ENCODE measurements at places on chromosomes 3 and 15.

- no peak for DNase-seq
These were observed 7.7 kb upstream of the OSBPL11 start for GRCh38 chr3:125602752-125603649.

GRCh38 chr3:45564172-45564571, 30.4 kb upstream of the LIMD1 start:
- no peak for DNase-seq

- no peak for DNase-seq
These were observed 13.1 kb downstream of the SLC7A14 start for GRCh38 chr3:170572665-170573253.

- DNase-seq: no peak
These were observed 71.2 kb upstream of the SLC6A6 start for GRCh38 chr3:14331251-14331650.

- DNase-seq: no peak
These were observed 17.3 kb upstream of the PLXNA1 start for GRCh38 chr3:126965526-126966080.

GRCh38 chr3:143971359-143972154, at the start of gene DIPK2A:
DIPK2A (plus strand) TSS chr3:143971823; CDS start chr3:143972333, 510 bp downstream.
- DNase-seq: peak; percentile 96

GRCh38 chr3:180595559-180595935, 6.4 kb upstream of the TTC14 start:
- no peak for DNase-seq

DNA sequence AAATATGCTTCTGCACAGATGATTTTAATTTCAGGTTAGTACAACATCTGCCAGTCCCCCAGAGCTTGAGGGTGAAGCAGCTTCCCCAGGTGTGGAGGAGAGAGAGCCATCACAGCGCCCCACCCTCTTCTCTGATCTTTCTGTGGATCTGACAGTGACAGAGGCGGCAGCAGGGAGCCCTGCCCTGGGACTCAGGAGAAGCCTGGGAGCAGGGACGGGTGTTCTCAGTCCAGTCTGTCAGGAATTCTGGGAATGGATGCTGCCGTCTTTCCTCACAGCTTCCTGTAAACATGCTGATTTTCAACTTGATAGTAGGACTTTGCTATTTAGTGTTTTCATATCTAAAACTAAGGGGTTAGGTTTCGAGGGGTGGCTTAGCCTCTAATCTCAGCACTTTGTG, 11.4 kb upstream of the RAB8B start:
- no peak for DNase-seq

DNA sequence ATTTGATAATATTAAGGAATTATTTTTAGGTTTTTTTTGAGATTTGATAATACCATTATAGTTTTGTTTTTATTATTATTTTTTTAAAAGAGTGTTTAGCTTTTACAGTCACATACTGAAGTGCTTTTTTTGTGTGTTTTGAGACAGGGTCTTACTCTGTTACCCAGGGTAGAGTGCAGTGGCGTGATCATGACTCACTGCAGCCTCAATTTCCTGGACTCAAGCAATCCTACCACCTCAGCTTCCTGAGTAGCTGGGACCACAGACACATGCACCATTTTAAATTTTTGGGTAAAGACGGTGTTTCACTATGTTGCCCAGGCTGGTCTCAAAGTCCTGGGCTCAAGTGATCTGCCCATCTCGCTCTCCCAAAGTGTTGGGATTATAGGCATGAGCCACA, 73.0 kb downstream of the SUMF1 start:
- peak; percentile 23 for DNase-seq

GRCh38 chr3:127072971-127073783, 90.3 kb downstream of the PLXNA1 start:
- no peak for DNase-seq
